Activated CD8-positive, alpha-beta memory T cell treated with anti-CD3 and anti-CD28 coated beads, Interleukin-2, amount 10 ng/mL, durations not matched to agents 7 days and 5 days (primary cell): ENCODE measurements at places on chromosomes 16 and 17. TPM values are rescaled to one million over a fixed set of nuclear protein-coding genes. Genes with fewer than 3 reads are reported as not detected.
A peak's percentile ranks its signal among the peaks of the same experiment; 100 is the strongest.

NPIPA5 gene
- 22.5 TPM for total RNA-seq

ACE gene
- 2.2 TPM for total RNA-seq

CD300H gene
- total RNA-seq: not detected

DNA sequence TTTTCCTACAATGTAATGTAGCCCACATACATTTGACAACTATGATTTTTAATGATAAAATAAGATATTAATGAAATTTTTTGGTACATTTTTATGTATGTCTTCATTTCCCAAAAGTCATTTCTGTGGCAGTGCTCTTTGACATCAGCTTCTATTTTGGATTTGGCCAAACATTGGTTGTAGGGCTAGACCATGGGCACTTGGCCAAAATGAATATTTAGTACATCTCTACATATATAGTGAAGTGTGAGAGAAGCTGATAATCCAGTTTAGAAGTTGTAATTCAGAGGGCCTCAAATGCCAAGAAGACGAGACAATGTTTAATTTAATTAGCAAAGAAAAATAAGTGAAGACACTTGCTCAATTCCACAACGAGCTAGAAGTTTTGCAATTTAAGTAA is 724.9 kb upstream of the SOX9 start:
- DNase-seq: no peak
- H3K36me3 ChIP-seq: no peaks in the 10 kb centered on the region
- H3K4me3 ChIP-seq: no peak overlapping the region
- H3K27ac ChIP-seq: no peak overlapping the region

- DNase-seq: no peak
- H3K4me3 ChIP-seq: no peak overlapping the region
- H3K27ac ChIP-seq: no peak overlapping the region
- no peaks in the 10 kb centered on the region for H3K4me1 ChIP-seq
- H3K27me3 ChIP-seq: peaks cover 6% of the 10 kb centered on the region
- no peaks in the 10 kb centered on the region for H3K36me3 ChIP-seq
These were observed 249.3 kb upstream of the CIBAR2 start for GRCh38 chr16:85361441-85362118.

DNA sequence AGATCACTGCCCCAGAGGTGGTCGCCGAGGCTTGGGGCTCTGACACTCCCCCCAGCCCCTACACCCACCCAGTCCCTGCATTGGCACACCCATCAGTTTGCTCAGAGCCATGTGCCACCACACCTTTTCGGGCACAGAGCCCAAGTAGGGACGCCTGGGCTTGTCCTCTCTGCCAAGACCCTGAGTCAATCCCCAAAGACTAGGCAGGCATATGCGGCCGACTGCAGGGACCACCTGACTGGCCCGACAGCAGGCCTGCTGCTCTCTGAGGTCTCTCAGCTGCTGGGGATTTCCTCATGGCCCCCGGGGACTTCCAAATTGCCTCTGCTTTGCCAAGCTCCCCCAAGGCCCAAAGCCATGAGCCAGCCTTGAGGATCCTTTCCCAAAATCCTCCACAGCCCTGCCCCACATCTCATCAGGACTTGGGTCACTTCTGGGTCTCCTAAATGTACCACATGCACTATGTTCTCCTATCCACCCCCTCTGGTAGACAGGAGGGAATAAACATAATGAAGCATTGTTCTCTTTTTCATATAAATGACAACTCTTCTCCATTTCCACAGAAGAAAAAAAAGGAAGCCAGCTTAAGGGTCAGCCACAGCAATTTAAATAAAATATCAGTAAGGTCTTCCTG is 30.6 kb downstream of the MYO18A start:
- H3K4me1 ChIP-seq: peaks cover 57% of the 10 kb centered on the region
- H3K4me3 ChIP-seq: peak overlapping the region; percentile 69
- H3K27ac ChIP-seq: peak overlapping the region; percentile 74
- H3K36me3 ChIP-seq: no peaks in the 10 kb centered on the region

GRCh38 chr17:50144845-50145531 is 5.5 kb downstream of the PPP1R9B start:
- peaks cover 65% of the 10 kb centered on the region for H3K4me1 ChIP-seq
- no peak for DNase-seq
- no peak overlapping the region for H3K4me3 ChIP-seq

- DNase-seq: peak; percentile 77
- H3K36me3 ChIP-seq: peaks cover 31% of the 10 kb centered on the region
- peaks cover 13% of the 10 kb centered on the region for H3K4me1 ChIP-seq
These were observed at the start of gene HSF5 for GRCh38 chr17:58487589-58488427. Gene HSF5, minus strand, starts transcription at chr17:58488408. Its CDS starts 134 bp downstream, at chr17:58488274.

GRCh38 chr17:14605267-14605599 is 304.4 kb downstream of the HS3ST3B1 start:
- DNase-seq: no peak
- peaks cover 2% of the 10 kb centered on the region for H3K27me3 ChIP-seq
- peaks cover 5% of the 10 kb centered on the region for H3K4me1 ChIP-seq
- H3K27ac ChIP-seq: no peak overlapping the region

DNA sequence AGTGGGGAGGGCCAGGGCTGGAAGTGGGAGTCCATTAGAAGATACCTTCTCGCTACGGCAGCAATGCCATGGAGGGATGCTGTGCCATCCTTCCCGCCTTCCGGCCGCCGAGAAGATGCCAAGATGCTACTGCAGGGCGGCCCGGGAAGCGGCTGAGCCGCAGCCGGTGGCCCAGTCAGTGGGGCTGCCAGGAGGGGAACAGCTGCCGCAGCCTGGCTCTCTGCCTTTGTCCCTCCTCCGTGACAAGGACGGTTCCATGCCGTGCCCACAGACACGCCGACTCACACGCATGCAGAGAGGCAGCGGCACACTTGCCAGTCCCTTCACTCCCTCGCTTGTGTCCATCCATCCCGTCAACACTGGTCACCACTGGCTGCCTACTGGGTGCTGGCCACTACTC is 20.2 kb upstream of the NCBP3 start:
- no peak overlapping the region for H3K4me3 ChIP-seq
- DNase-seq: no peak
- H3K36me3 ChIP-seq: no peaks in the 10 kb centered on the region
- no peaks in the 10 kb centered on the region for H3K27me3 ChIP-seq

DNA sequence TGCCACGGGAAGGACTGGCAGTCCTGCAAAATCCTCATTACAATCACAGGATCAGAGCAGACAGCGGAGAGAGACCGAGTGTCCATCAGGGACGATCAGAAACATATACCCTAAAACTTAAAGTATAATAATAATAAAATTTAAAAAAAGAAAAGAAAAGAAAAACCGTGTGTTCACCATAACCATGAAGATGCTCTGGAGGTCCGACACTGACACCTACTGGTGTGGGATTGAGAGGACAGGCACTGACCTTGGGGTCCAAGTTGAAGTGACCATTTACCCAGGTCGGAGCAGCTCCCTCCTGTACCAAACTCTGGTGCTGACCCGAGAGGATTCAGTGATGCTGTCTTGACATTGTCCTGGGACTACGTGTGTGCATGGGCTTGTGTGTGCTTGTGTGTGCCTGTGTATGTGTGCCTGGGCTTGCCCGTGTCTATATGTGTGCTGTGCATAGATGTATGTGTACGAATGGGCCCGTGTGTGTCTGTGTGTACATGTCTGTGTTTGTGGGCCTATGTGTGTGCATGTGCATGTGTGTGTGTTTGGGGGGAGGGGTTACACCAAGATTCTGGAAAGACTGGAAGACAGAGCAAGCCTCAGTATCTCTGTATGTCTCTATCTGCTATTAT is 10.0 kb upstream of the CD300LD start:
- peaks cover 51% of the 10 kb centered on the region for H3K27me3 ChIP-seq
- H3K4me3 ChIP-seq: no peak overlapping the region
- H3K36me3 ChIP-seq: no peaks in the 10 kb centered on the region
- H3K4me1 ChIP-seq: peaks cover 30% of the 10 kb centered on the region
- no peak overlapping the region for H3K27ac ChIP-seq
- peak; percentile 61 for DNase-seq

DNA sequence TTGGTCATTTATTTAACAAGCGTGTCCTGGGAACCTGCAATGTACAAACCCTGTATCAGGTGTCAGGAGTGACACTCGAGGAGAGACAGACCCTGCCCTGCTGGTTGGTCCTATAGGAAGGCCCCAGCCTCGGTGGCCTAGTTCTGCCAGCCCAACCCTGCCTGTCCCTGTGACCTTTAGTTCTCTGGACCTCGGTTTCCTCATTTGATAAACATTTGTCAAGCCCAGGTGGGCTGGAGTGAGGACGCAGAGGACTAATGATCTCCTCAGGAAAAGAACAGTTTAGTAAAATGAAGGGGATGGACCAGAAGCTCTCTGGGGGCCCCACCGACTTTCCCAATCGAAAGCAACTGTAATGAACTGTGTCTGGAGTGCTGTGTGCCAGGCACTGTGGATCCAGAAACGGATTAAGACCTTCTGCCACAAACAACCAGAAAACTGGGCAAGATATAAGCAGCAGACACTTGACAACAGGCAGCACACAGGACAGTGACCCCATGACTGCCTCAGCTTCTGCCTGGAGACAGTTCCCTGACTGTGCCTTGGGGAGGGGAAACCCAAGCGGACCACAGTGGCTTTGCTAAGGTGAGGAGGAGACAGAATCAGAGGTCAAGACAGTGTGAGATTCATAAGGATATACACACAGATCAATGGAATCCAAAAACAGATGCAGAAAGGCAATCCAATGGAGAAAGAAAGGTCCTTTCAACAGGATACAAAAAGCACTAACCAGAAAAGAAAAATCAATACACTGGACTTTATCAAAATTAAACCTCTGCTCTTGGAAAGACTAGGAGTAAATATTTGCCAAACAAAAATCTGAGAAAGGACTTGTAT is 8.8 kb downstream of the PRCD start:
- H3K27ac ChIP-seq: no peak overlapping the region
- no peak overlapping the region for H3K4me3 ChIP-seq
- no peak for DNase-seq
- H3K36me3 ChIP-seq: no peaks in the 10 kb centered on the region
- H3K27me3 ChIP-seq: peaks cover 8% of the 10 kb centered on the region
- peaks cover 5% of the 10 kb centered on the region for H3K4me1 ChIP-seq

DNA sequence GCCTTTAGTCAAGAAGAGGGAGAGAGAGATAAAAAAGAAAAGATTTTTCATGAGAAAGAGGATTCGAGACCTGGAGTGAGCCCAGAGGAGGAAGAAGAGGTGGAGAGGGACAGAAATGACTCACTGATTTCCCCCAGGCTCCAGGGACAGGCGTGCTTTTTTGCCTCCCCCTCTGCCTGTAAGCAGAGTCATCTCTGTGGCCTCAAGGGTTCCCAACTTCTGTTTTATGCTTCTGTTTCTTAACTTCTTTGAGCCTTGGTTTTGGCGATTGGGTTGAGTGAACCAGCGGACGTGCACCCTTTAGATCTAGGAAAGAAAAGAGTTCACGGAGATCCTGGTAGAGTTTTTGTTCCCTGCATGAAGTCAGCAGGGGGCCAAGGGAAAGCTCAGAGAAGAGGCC is 147.9 kb upstream of the NOL11 start:
- H3K36me3 ChIP-seq: peaks cover 2% of the 10 kb centered on the region
- H3K4me3 ChIP-seq: no peak overlapping the region
- no peaks in the 10 kb centered on the region for H3K27me3 ChIP-seq
- no peak overlapping the region for H3K27ac ChIP-seq
- no peaks in the 10 kb centered on the region for H3K4me1 ChIP-seq
